ENCODE measurements at places on chromosomes 11 and 22. TPM values are rescaled to one million over a fixed set of nuclear protein-coding genes. Genes with fewer than 3 reads are reported as not detected.

Gene C22orf15
- total RNA-seq, result not detected

Gene CD6
- total RNA-seq, result 1.1 TPM

Gene OR51S1
- not detected for total RNA-seq

Gene CABP4
- 1.2 TPM for total RNA-seq

Gene LDHAL6A
- total RNA-seq, result not detected

Gene FAM111B
- 0.20 TPM for total RNA-seq

Gene LINC01488
- not detected for total RNA-seq

Gene MEI1
- not detected for total RNA-seq

Gene UBASH3B
- total RNA-seq, result 1.1 TPM
